ENCODE measurements at places on chromosomes 12 and 14.

GRCh38 chr14:41718477-41719166, 111.9 kb downstream of the LRFN5 start:
- DNase-seq = no peak

DNA sequence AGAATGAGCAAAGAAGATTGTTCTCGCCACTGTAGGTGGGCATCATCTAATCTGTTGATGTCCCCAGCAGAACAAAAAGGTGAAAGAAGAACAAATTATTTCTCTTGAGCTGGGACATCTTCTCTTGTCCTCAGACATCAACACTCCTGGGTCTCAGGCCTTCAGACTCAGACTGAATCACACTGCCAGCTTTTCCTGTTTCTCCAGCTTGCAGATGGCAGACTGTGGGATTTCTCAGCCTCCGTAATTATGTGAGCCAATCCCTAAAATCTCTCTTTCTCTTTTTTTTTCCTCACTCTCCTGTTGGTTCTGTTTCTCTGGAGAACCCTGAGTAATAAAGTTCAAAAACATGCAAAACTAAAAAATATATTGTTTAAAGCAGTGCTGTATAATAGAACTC, 3.7 kb upstream of the TMPRSS12 start:
- no peak for DNase-seq

GRCh38 chr12:103468837-103469236, 26.9 kb downstream of the C12orf42 start:
- DNase-seq = no peak

GRCh38 chr14:74574706-74575105, 37.3 kb downstream of the LTBP2 start:
- no peak for DNase-seq

DNA sequence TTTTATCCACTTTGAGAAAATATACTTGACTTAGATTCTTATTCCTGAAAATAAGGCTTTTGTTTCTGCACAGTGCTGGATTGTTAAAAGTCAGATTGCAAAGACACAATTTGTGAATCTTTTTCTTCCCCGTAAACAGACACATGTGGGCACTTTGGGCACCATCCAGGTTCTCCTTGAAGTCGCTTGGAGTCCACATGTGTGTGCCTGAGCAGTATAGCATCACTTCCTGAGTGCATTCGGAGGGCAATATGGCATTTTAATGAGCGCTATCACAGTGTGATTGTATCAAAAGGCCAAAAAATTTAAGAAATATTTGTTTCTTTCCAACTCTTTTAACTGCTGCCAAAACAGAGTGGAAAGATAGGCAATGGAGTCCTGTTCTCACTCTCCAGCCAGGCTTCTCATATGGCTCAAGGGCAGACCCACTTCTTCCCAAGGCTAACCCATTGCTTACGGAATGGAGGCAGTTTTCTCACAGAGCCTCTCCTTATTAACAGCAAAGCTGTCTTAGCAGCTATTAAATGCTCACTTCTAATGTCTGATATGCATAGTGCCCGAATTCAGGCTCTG, 397.1 kb downstream of the EGLN3 start:
- no peak for DNase-seq

DNA sequence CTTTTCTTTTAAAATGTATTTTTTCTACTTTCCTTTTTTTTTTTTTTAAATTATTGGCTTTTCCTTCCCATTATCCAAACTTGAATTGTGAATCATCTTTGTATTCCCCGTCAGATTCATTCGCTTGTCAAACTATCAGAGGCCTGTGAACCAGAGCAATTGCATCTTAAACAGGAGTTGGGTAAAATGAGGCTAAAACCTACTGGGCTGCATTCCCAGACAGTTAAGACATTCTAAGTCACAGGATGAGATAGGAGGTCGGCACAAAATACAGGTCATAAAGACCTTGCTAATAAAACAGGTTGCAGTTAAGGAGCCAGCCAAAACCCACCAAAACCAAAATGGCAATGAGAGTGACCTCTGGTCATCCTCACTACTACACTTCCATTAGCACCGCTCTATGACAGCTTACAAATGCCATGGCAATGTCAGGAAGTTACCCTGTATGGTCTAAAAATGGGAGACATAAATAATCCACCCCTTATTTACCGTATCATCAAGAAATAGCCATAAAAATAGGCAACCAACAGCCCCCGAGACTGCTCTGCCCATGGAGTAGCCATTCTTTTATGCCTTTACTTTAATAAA, 19.9 kb downstream of the FUT8 start:
- DNase-seq = no peak

DNA sequence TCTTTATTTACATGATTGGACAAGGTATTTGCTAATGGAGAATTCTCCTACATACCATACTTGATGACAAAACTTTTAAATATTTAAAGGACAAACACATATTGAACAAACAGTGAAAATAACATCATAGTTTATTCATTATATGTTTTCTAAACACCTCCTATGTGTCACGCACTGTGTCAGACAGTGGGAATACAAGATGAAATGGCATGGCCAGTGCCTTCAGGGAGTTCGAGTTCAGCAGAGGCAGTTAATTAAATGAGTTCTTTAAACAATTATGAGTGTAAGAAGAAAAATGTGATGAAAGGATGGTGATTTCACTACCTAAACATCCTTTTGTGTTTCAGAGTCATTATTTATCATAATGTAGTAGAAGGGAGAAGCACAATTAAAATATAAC, 159.8 kb downstream of the KCNH5 start:
- DNase-seq = no peak

GRCh38 chr12:69039911-69040310, 106.9 kb upstream of the CPM start:
- no peak for DNase-seq

DNA sequence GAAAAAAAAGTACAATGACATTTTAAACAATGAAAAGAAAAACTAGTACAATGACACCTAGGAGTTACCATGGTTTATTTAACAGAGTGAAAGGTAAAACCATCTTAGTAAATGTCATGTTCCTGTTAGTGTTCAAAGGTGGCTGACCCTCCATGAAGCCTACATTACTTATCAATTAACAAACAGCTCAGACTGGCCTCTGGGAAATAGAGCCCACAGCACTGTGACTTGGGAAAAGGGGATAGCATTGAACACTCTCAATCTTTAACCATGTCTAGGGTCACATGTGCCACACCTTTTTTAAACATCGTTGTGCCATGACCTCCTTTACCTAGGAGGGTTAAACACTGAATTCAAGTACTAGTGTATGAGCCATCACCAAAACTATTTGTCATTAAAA, 106.3 kb upstream of the SOX5 start:
- DNase-seq = no peak

DNA sequence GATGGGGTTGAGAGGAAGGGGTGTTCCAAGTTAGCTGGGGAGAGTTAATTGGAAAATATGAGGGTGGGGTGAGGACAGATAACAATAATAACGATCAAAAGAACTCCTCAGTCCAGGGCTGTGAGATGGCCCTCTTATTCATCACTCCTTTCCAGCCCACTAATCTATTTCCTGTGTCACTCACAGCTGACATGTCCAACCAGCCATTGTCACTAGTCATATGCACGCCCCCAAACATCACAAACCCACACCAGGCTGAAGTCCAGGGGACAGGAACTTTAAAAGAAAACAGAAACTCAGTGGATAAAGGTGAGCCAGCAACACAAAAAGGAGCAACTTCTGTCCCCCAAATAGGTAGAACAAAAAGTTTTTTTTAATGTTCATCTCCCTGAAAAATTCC, 911 bp downstream of the CALCOCO1 start:
- no peak for DNase-seq

DNA sequence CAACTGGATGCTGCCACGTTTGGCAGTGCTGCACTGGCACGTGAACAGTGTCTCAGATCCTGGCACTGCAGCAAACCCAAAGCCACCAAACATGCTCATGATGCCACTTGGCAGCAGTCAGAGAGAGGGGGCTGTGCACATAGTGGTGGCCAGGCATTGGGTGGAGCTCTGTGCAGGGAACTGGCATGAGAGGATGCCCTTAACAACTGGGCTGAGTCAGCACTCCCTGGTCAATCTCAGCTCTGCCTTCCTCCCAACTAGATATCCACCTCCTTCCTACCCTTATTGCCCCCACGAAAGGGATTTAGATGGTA, 37.0 kb downstream of the ZFHX2 start:
- DNase-seq = no peak

DNA sequence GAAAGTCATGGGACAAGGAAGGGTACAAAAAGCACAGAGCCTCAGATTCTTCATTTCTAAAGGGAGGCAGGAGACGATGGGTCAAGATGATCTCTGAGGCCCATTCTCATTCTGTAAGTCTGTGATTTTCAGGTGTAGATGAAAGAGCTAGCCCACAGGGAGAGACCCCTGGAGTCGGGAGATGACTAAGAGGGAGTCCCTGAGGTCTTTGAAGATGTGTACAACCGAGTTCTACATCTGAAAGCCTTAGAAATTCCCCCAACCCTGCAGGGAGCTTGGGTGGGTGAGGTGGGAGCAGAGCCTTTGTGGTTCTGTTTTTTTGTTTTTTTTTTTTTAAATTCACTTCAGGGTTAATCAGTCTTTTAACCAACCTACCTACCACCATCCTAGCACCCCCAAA, 3.1 kb downstream of the WNT10B start:
- DNase-seq = no peak

DNA sequence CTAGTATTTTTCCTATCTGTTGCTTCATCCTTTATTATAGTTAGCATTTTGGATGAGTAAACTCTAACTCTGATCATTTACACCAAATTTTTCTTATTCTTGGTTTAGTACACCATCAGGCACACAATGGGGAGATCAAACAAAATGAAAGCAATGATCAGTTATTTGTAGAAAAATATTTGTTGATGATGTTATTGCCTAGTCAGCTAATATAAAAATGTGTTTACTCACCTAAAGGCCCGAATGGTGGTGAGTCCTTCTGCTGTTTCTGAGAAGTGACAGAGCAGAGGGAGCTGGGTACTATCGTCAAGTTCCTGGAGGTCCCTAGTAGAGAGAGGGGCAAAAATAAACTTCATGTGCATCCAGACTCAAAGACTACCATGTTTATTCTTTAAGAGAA, 63.3 kb upstream of the KCNJ8 start:
- DNase-seq = no peak

- DNase-seq = no peak
Observed at GRCh38 chr12:47709237-47709636, 3.4 kb upstream of the RPAP3 start.

DNA sequence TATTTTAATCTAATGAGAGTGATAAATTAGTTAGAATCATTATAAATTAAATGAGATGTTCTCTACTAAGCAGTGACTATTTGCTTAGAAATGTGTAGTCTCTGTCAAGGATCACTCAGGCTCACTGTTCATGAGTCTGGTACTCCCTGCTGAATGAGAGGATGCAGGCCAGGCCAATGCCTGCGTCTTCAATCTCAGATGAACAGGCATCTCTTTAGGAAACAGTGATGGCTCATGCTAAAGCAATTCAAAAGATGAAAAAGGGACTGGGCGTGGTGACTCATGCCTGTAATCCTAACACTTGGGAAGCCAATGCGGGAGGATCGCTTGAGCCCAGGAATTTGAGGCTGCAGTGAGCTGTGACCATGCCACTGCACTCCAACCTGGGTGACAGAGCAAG, 106.8 kb downstream of the ZFC3H1 start:
- no peak for DNase-seq

- DNase-seq = no peak
Observed at GRCh38 chr14:83470466-83470865, 1936.8 kb upstream of the SEL1L start.

GRCh38 chr14:100703386-100704220, 23.1 kb upstream of the DLK1 start:
- DNase-seq = no peak

DNA sequence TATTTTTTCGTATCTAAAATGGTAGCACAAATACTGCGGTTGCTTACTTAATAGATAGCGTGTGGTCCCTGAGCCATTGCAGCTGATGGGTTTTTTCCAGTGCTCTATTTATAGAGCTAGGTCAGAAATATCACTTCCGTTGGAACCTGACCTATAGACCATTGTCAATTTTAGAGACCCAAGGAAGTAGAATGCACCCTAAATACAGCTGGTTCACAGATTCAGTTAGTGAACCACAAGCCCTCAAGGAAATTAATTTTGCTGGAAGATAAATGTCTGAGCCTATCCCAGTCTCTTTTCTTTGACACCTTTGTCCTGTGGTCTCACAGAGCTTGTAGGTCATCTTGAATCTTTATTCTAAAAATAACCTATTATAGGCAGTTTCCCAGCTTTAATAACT, 391.0 kb downstream of the ZFP36L1 start:
- DNase-seq = no peak

- DNase-seq = no peak
Observed at GRCh38 chr14:33930439-33930838, 20.4 kb downstream of the EGLN3 start.

DNA sequence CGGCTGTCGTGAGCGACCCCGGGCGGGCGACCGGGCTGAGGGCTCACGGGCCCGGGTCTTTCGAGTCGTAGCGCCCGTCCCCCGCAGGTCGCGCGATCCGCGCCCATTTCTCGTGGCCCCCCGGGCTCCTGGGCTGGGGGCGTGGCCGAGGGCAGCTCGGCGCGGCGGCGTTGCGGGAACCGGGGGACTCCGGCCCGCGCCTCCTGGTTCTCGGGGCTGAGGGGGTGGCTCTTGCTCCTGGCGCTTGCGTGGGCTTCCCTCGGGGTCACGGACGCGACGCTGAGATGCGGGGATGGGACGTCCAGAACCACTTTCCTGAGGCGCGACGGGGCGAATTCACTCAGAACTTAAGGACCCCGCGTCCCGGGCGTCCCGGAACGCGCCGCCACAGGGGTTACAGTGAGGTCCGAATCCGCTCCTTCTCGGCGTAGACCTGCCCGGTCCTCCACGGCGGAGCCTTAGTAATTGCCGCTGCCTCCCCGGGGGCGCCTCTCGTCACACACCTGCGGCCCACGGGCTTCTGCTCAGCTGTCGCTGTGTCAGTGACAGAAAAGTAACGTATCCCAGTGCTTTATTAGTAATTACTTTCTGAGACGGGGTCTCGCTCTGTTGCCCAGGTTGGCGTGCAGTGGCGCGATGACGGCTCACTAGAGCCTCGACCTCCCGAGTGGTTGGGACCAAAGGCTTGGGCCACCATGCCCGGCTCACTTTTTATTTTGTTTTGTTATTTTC, 606 bp downstream of the EP400 start:
- DNase-seq = no peak

DNA sequence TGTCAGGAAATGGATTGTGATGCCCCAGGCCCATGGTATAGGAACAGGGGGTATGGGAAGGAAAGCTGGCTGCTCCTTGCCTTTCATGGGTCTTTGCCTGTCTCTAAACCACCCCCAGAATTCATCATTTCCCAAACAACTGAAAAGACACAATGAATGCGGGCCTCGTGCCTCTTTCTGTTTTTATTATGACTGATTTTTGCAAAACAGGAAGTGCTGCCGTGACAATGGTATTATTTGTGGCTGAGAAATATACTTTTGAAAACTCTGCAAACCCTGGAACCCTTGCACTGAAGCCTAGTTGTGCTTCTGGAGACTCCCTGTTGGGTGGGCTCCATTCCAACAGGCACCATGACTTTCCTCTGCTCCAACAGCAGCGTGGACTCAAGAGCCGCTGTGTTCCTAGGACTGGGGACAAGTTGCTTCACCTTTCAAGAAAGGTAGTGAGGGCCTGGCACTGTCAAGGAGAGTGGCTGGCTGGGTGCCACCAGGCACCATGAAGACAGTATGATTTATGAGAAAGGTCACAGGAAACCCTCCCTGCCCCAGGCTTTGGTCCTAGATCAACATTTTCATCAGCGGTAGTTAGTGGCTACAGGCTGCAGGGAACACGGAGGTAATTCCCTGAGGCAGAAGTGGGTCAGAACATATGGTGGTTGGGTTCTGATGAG, 4.8 kb upstream of the DGLUCY start:
- DNase-seq = no peak

All from stimulated activated CD8-positive, alpha-beta memory T cell treated with anti-CD3 and anti-CD28 coated beads, Interleukin-4, amount 100 ng/mL, for 1 hour (primary cell).